ENCODE measurements at places on chromosomes 6 and 20. TPM values are rescaled to one million over a fixed set of nuclear protein-coding genes. Genes with fewer than 3 reads are reported as not detected.
A peak's percentile ranks its signal among the peaks of the same experiment; 100 is the strongest.

DNA sequence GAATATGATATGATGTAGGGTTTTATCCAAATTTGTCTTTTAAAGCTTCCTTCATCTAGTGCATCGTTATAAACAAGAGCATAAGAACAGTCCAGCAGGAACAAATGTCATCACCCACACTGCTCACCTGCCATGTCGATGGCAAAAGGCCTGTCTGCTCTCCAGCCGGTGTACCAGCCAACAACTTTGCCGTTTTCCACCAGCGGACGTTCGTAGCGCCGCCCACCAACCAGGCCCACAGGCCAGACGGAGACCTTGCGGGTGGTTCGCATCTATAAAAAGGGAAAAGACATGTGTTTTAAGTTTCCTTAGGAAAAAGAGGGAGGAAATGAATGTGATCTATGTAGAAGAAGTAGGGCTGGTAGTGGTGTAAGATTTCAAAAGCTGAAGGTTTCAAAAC, 62.9 kb downstream of the B3GAT2 start:
- H3K4me1 ChIP-seq = no peaks in the 10 kb centered on the region
- peaks cover 6% of the 10 kb centered on the region for H3K27me3 ChIP-seq
- no peak for DNase-seq

- no peak overlapping the region for H3K27ac ChIP-seq
- no peaks in the 10 kb centered on the region for H3K36me3 ChIP-seq
- no peak overlapping the region for H3K4me3 ChIP-seq
- no peaks in the 10 kb centered on the region for H3K4me1 ChIP-seq
- no peak for DNase-seq
- H3K27me3 ChIP-seq = no peaks in the 10 kb centered on the region
These were observed 108.4 kb downstream of the PLCB4 start for GRCh38 chr20:9177278-9177677.

SMAP1 gene
- 16.1 TPM for total RNA-seq

CFAP61 gene
- total RNA-seq = not detected

GRCh38 chr6:28586324-28586723, 60.6 kb downstream of the GPX5 start:
- H3K36me3 ChIP-seq = no peaks in the 10 kb centered on the region
- peaks cover 56% of the 10 kb centered on the region for H3K27me3 ChIP-seq
- H3K4me3 ChIP-seq = peak overlapping the region; percentile 85
- no peak for DNase-seq
- peaks cover 21% of the 10 kb centered on the region for H3K4me1 ChIP-seq
- no peak overlapping the region for H3K27ac ChIP-seq

DNA sequence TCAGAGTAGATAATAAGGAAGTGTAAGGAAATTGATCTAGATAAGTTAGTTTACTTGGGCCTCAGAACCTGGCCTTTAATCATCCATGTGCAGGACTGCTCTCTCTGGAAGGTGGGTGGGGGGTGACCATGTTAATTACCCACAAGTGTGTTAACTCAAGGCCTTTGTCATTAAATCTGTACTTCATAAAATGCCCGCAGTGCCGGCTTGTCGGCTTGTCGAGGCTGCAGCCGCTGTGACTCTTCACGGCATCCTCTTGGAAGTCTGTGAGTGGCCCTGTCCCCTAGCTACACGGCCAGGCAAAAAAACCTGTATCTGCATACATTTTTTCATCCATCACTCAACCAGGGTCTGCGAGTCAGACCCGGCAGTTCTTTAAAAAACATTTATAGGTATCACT, 70.9 kb upstream of the ASCC3 start:
- no peak for DNase-seq
- no peaks in the 10 kb centered on the region for H3K4me1 ChIP-seq

KCNQ5 gene
- total RNA-seq = 11.8 TPM

- no peak for DNase-seq
- no peak overlapping the region for H3K4me3 ChIP-seq
- H3K27ac ChIP-seq = no peak overlapping the region
- no peaks in the 10 kb centered on the region for H3K36me3 ChIP-seq
- no peaks in the 10 kb centered on the region for H3K4me1 ChIP-seq
- no peaks in the 10 kb centered on the region for H3K27me3 ChIP-seq
These were observed 173.7 kb upstream of the SSTR4 start for GRCh38 chr20:22861231-22861980.

SLC22A1 gene
- total RNA-seq = not detected

GRCh38 chr20:23601715-23602114, 4.0 kb downstream of the CST9 start:
- H3K4me1 ChIP-seq = no peaks in the 10 kb centered on the region
- no peaks in the 10 kb centered on the region for H3K36me3 ChIP-seq
- no peak overlapping the region for H3K27ac ChIP-seq
- peaks cover 6% of the 10 kb centered on the region for H3K27me3 ChIP-seq
- no peak overlapping the region for H3K4me3 ChIP-seq

- H3K27ac ChIP-seq = no peak overlapping the region
- peaks cover 46% of the 10 kb centered on the region for H3K27me3 ChIP-seq
- no peak for DNase-seq
- H3K4me1 ChIP-seq = peaks cover 8% of the 10 kb centered on the region
These were observed 643 bp downstream of the CD24 start for GRCh38 chr6:106973836-106974335.

DNA sequence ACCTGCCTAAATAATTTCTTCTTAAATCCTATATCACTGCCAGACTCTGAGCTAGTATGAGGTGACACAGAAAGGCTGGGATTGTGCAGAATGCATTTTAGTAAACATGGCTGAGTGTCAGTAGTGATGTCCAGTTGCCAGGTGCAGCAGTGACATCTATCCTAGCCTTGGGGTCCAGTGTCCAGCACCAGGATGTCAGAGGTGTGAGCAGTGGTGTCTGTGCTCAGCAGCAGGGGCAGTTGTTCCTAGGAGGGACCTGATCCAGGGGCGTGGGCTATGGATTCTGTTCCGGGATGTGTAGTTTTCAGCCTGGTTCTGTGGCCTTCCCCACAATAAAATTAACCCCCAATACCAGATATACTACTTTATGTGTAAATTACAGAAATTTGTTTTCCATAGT, 6.0 kb downstream of the HLA-C start:
- DNase-seq = no peak
- no peaks in the 10 kb centered on the region for H3K27me3 ChIP-seq
- H3K27ac ChIP-seq = no peak overlapping the region
- peaks cover 34% of the 10 kb centered on the region for H3K36me3 ChIP-seq
- no peak overlapping the region for H3K4me3 ChIP-seq

DNA sequence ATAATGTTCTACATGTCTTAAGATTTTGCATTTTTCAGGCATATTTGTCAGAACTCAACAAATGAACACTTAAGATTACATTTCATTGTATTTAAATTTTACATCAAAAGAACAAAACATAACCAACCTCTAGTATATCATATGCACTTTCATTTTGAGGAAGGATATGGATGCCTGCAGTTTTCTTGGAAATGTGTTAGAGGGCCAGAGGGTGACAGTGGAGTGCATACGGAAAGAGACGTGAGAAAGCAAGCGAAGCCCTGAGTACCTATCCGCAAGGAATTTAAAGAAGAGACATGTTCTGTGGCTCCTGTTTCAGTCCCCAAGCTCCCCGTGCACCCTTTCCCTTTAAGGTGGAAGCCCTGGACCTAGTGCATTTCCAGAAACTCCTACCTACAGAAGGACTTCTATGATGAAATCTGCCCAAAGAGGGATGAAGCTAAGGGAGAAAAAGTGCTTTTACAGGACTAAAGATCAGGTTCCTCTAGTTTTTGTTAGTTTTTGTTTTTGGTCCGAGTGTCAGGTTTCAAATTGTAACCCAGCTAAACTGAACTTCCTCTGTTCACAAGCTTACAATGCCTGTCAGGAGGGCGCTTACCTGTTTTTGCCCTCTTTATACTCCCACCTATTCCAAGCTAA, 38.8 kb downstream of the EZR start:
- peaks cover 74% of the 10 kb centered on the region for H3K36me3 ChIP-seq
- no peaks in the 10 kb centered on the region for H3K27me3 ChIP-seq
- H3K27ac ChIP-seq = no peak overlapping the region
- H3K4me3 ChIP-seq = no peak overlapping the region
- peak; percentile 0 for DNase-seq
- H3K4me1 ChIP-seq = peaks cover 28% of the 10 kb centered on the region

- H3K4me3 ChIP-seq = no peak overlapping the region
- no peaks in the 10 kb centered on the region for H3K27me3 ChIP-seq
- H3K36me3 ChIP-seq = no peaks in the 10 kb centered on the region
- peaks cover 2% of the 10 kb centered on the region for H3K4me1 ChIP-seq
These were observed 277.3 kb downstream of the CDH4 start for GRCh38 chr20:61529354-61529753.

GRCh38 chr20:13008761-13009681, at the start of gene SPTLC3:
SPTLC3 (plus strand) TSS chr20:13008972; CDS start chr20:13009268, 296 bp downstream.
- H3K27ac ChIP-seq = peak within 1 kb of the TSS; percentile 37
- peaks cover 28% of the 10 kb centered on the region for H3K4me1 ChIP-seq
- no peaks in the 10 kb centered on the region for H3K36me3 ChIP-seq
- H3K27me3 ChIP-seq = no peaks in the 10 kb centered on the region
- peak within 1 kb of the TSS; percentile 57 for H3K4me3 ChIP-seq

- H3K27ac ChIP-seq = no peak overlapping the region
- DNase-seq = no peak
- H3K36me3 ChIP-seq = peaks cover 11% of the 10 kb centered on the region
- no peaks in the 10 kb centered on the region for H3K27me3 ChIP-seq
- no peaks in the 10 kb centered on the region for H3K4me1 ChIP-seq
- H3K4me3 ChIP-seq = no peak overlapping the region
These were observed 108.4 kb downstream of the AFG1L start for GRCh38 chr6:108403236-108403635.

GTSF1L gene
- total RNA-seq = not detected

DNA sequence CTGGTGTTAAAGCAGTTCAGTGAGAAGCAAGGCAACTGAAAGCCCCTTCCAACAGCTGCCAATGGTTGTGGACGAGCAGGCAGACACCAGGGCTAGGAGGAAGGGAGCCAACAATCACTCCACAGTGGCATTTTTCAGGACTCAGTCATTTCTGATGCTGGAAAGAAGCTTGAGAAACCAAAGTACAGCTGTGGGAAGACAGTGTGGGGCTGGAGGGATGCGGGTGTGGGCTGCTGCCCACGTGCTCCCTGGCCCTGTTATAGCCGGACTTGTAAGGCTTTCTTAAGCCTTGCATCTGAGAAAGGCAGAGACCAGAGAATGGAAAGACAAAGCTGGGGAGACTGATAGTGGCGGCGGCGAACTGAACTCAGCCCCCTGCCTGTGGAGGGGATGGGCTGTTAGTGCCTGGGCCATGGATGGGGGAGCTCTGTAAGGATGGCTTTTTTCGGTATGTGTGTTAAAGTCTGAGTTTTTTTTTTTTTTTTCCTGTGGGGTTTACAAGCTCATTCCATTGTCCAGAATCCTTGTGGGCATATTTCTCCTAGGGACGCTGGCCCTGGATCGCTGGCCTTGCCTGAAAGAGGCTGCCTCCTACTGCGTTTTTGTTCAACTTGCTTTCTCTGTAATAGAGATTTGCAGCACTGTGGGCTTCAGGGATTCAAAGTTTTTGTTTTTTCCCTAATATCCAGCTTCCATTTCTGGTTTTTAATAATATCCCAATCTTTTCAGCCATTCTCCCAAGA, 91.7 kb downstream of the GJA10 start:
- DNase-seq = no peak
- peaks cover 80% of the 10 kb centered on the region for H3K4me1 ChIP-seq
- no peaks in the 10 kb centered on the region for H3K27me3 ChIP-seq

- DNase-seq = no peak
- no peak overlapping the region for H3K27ac ChIP-seq
- H3K27me3 ChIP-seq = peaks cover 10% of the 10 kb centered on the region
- no peaks in the 10 kb centered on the region for H3K4me1 ChIP-seq
These were observed 184.2 kb downstream of the CDH4 start for GRCh38 chr20:61436283-61436666.

ME1 gene
- total RNA-seq = not detected

DNA sequence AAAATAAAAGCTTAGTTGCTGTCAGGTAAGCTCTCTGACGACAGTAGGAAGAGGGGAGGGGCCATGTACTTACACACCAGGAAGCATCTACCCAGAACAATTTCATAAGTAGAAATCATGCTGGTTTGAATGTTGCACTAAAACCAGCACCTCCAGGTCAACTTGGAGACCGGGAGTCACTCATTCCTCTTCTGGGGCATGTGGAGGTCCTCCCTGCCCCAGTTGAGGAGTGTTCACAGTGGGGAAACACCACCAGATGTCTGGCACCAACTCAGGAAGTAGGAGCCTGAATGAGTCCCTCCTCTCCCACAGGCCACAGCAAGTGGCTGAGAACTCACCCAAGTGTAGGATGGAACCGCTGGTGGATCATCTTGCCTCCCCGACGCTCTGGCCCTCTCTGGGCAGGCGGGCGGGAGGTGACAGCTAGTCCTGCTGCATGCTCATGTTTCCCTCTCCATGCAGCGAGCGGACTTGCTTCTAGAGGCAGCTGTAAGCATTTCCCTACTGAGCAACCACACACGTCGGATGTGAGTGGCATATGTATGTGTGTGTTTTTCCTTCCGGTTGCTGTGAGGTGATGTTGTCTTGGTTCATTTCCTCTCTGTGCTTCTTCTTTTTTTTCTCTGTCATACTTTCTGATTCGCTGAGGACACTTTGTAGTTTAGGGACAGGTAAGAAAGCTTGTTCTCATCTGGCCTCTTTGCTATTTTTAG, 149.5 kb upstream of the NEDD9 start:
- peaks cover 57% of the 10 kb centered on the region for H3K4me1 ChIP-seq
- H3K36me3 ChIP-seq = peaks cover 15% of the 10 kb centered on the region
- peak overlapping the region; percentile 86 for H3K4me3 ChIP-seq
- H3K27ac ChIP-seq = peak overlapping the region; percentile 91
- no peaks in the 10 kb centered on the region for H3K27me3 ChIP-seq

DNA sequence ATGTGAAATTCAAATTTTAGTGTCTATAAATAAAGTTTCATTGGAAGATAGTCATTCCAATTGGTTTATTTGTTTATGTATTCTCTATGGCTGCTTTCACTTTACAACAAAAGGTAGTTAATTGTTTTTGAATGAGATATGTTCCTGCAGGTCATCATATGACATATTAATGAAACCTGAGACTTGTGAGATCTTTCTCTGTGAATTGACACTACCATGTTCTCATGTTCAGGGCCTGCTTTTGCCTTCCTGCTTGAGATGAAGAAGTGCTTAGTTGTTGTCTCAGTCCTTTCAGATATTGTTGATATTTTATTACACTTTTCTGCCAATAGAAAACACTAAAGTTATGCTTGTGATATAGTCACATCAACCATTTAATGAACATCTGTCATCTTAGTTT, 132.5 kb downstream of the UTRN start:
- H3K36me3 ChIP-seq = no peaks in the 10 kb centered on the region
- DNase-seq = no peak
- peaks cover 39% of the 10 kb centered on the region for H3K4me1 ChIP-seq
- H3K4me3 ChIP-seq = no peak overlapping the region
- H3K27me3 ChIP-seq = no peaks in the 10 kb centered on the region

CDH22 gene
- 0.07 TPM for total RNA-seq

GRCh38 chr20:14374196-14374595, 36.8 kb upstream of the FLRT3 start:
- H3K36me3 ChIP-seq = no peaks in the 10 kb centered on the region
- DNase-seq = no peak
- H3K4me1 ChIP-seq = no peaks in the 10 kb centered on the region
- H3K27me3 ChIP-seq = no peaks in the 10 kb centered on the region

- H3K4me3 ChIP-seq = no peak overlapping the region
- no peak overlapping the region for H3K27ac ChIP-seq
- peak; percentile 67 for DNase-seq
- no peaks in the 10 kb centered on the region for H3K36me3 ChIP-seq
- H3K27me3 ChIP-seq = no peaks in the 10 kb centered on the region
These were observed 11.8 kb upstream of the GSTA1 start for GRCh38 chr6:52815167-52816092.

- H3K4me3 ChIP-seq = no peak overlapping the region
- no peak overlapping the region for H3K27ac ChIP-seq
- no peaks in the 10 kb centered on the region for H3K4me1 ChIP-seq
- no peaks in the 10 kb centered on the region for H3K36me3 ChIP-seq
- DNase-seq = no peak
These were observed 76.5 kb upstream of the ADGRF1 start for GRCh38 chr6:47118611-47119010.

RBPJL gene
- total RNA-seq = not detected
